NCI-H774 (cell line): ENCODE measurements at places on chromosomes 7 and 10.

DNA sequence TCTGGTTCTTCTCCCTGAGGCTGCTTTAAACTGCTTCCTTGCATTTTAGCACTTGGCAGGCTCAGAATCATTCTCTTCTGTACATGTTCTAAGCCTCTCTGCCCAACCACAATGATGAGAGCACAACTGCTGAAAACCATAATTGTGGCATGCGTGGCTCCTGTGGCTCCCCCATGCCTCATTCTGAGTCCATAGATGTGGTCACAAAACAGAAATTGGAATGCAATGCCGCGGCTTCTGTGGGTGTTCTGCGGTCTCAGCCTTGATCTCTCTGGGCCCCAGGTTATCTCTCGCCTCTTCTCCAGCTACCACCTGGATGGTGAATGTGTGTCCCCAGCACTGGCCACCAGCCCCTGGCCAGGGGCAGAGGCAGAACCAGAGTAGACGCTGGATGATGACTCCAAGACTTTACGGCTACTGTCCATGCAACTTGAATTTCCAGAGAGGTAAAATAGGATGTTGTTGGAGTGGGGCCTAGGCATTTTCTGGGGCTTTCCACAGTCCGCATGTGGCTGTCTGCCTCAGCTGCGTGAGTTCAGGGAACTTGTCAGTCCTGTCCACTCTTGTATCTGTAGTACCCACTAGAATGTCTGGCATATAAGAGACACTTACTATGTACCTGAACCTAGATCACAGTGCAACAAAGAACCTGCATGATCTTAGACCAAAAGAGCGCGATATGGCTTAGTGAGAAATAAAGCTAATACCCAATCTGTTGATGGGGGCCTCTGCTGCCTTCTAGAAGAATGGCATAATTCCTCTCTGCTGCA lies 52.4 kb upstream of the ADRB1 start:
- no peak for DNase-seq

GRCh38 chr7:141864765-141865447 lies 23.6 kb upstream of the PRSS37 start:
- DNase-seq = no peak

- no peak for DNase-seq
These were observed 75.4 kb downstream of the EGFR start for GRCh38 chr7:55094092-55094690.

GRCh38 chr7:122199171-122199570 lies 55.1 kb upstream of the AASS start:
- no peak for DNase-seq

- peak; percentile 70 for DNase-seq
These were observed at the start of gene CLDN4 for GRCh38 chr7:73830681-73831583. CLDN4 (plus strand) TSS chr7:73830996; CDS start chr7:73831202, 206 bp downstream.

DNA sequence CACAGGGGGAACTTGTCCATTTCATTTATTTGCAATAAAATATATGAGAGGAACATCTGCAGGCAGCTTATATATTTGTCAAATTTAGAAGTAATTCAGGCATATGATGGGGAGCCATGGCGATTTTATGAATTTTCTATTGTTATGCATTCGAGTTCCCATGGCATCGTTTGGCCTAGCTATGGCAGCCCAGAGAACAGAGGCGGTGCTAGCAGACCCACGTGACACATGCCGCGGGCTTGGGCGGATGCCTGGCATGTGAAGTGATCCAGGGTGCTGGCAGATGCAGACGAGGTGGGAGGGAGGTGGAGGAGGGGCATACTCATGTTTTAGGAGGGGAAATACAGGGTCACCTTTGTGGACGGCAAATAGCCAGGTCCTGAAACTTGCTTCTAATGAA lies 560.0 kb upstream of the GALNT17 start:
- no peak for DNase-seq

DNA sequence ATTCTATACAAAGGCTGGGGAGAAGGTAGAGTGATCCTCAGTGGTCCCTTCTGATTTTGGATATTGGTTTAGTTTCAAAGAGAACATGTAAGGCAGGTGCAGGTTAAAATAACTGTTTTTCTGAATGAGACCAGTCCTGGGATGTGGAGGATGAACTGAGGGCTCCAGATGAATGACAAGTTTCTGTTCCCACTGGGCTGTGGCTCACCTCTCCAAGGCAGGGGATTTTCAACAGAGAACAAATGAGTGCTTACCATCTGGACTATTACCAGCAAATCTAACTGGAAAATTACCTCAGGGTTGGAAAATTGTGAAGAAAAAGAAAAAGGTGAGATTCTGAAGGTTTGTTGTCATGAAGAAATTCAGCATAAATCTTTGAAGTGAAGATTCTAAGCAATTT lies 8.0 kb downstream of the LAMB4 start:
- no peak for DNase-seq

DNA sequence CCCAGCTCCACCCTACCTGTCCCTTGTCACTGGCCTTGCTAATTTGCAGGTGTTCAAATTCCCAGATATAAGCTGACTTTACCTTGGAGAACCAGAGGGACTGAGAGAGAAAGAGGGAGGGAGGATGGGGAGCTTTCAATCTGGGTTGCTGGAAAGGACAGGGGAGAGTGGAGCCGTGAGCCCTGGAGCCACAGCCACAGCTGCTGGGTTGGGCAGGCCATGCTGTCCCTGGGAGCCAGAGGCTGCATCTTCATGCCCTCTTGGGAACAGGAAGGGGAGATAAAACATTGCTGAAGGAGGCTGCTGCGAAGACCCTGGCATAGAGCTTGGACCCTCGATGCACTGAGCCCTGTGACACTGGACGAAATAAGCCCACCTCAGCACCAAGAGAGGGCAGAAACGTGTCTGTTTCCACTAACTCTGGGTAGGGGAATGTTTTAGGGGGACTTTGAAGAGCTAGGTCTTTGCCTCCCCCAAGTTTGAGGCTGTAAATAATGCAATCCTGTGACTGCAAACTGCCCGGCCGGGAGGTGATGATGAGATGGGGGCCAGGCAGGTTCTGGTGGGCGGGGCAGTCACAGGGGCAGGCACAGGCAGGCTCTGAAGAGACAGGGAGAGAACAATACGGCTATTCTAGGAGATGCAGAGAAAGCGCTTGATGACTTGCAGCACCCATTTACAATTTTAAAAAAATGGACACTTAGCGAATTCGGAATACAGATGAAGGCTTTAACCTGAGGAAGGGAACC lies 5.8 kb upstream of the JAKMIP3 start:
- DNase-seq = no peak

DNA sequence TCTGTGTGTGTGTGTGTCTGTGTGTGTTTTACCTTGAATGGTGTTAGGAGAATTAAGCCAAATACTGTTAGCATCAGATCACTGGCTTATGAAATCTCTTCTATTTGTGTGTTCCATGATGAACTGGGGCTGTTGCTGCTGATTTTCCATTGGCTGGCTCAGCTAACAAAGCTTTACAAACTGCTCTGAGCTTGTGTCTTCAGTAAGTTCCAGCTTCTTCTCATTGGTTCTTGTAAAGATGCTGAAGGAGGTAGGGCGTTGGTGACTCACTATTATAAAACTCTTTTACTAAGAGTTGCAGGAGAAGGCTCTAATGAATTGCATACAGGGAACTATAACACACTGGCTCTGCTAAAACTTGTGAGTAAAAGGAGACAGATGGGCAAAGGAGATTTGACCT lies 136.4 kb upstream of the PRKCQ start:
- DNase-seq = no peak

GRCh38 chr10:119404719-119405519 lies 137.6 kb downstream of the RGS10 start:
- DNase-seq = no peak

- no peak for DNase-seq
These were observed 74.9 kb downstream of the MGMT start for GRCh38 chr10:129541748-129542487.

GRCh38 chr10:69475433-69475830 lies 24.2 kb downstream of the TSPAN15 start:
- no peak for DNase-seq

- no peak for DNase-seq
These were observed 48.9 kb downstream of the AHR start for GRCh38 chr7:17347401-17347800.

DNA sequence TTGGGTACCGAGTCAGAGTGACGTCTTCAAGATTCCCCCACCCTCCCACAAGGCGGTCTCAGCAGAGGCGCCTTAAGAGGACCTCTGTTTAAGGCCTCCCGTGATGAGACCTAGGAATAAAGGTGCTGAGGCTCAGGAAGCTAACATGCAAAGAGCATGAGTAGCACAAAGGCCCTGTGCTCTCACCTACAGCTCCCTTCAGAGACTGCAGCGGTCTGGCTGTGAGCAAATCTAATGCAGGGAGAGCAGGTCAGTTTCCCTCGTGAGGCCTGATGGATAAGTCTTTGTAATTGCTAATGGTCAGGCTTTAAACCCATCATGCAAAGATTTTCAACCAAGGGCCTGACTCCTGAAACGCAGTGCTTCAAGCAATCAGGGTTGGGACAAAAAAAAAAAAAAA lies 909.3 kb upstream of the GHITM start:
- DNase-seq = no peak

GRCh38 chr10:45581216-45581549 lies 91.4 kb downstream of the ZFAND4 start:
- DNase-seq = no peak

GRCh38 chr7:152313217-152313616 lies 122.6 kb downstream of the KMT2C start:
- DNase-seq = no peak

DNA sequence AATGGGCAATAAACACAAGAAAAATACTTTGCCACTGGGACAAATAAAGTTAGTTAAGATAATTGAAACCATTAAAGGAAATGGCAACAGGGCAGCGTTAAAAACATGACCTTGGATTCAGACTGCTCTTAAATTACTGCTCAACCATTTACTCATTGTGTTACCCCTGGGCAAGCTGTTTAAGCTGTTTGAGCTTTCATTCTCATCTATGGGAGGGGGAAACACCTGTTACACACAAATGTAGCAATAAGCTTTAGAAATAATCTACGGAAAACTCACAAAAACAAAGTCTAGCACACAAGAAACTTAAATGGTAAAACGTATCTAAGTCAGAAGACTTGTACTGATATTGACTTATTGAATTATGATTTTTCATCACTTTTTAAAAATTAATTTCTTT lies 137.1 kb downstream of the KMT2E start:
- DNase-seq = no peak

- no peak for DNase-seq
These were observed 19.0 kb downstream of the ZMIZ1 start for GRCh38 chr10:79087721-79088120.

DNA sequence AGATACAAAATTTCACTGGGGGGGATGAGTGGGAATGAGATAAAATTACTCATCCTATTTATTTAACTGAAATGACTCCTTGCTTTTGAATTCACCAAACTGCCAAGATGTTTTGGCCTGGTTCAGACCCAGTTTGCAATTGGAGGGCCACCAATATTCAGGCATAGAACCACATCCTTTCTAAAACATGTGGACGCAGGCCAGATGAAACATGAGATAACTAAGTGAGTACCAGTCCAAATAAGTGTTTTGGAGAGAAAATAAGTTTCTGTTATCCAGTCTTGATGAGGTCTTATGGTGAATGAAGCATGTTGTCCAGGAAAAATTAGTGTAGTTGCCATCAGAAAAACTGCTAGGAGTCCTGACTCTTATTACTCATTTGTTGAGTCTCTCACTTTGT lies 36.3 kb upstream of the PDK4 start:
- DNase-seq = no peak

- DNase-seq = peak; percentile 87
These were observed at the start of gene LMTK2 for GRCh38 chr7:98106647-98107312. LMTK2 (plus strand) TSS chr7:98106862; CDS start chr7:98107178, 316 bp downstream.

GRCh38 chr10:119863951-119864565 lies 8.6 kb downstream of the MCMBP start:
- no peak for DNase-seq

GRCh38 chr10:80110986-80111385 lies 21.5 kb upstream of the PLAC9 start:
- no peak for DNase-seq

- no peak for DNase-seq
These were observed 12.7 kb upstream of the TTYH3 start for GRCh38 chr7:2619116-2619515.

DNA sequence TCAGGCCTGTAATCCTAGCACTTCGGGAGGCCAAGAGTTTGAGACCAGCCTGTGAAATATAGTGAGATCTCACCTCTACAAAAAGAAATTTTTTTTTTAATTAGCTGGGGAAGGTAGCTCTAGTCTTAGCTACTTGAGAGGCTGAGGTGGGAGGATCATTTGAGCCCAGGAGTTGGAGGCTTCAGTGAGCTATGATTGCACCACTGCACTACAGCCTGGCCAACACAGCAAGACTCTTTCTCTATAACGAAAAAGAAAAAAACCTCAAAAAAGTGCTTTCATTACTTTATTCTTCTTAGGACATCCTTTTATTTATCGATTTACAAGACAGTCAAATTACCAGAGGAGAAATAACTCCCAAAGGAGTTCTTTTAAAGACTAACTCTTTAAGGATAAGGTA lies 49.4 kb upstream of the EXOC4 start:
- no peak for DNase-seq

DNA sequence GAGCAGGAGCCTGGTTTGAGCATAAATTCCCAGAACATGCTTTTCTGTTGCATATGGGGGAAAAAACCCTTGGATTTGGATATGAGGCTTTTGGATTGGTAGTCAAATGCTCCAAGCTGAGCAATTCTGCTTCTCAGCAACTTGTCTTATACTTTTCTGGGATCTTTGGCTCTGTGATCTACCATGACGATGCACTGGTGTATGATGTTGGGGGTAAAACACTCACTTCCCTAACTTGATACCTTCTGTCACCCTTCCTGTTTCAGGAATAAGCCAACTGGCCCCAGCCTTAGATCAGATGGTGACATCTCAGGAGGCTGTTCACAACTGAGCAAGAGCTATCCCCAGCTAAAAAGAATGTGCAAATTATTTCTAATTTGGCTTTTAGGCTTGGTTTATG lies 13.1 kb upstream of the CPA4 start:
- DNase-seq = no peak

GRCh38 chr10:110273474-110273873 lies 31.2 kb downstream of the SMNDC1 start:
- DNase-seq = no peak

DNA sequence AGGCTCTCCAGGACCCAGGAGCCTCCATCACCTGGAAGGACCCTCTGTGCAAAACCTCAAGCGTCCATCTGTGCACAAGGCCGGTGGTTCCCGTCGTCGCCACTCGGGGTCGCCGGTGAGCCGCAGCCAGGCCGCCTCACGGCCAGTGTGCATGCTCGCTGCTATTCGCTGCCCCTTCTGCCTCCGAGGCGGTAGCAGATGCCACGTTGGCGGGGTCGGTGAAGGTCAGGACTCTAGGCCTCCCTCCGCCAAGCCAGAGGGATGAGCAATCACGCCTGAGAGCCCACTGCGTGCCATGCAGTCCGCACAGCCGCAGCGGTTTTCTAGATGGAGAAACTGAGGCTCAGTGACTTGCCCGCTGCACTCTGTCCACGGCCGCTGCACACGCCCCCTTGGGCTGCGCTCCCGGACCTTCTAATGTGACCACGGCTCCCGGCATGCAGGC lies 5.7 kb downstream of the UPK3B start:
- DNase-seq = no peak

- no peak for DNase-seq
These were observed 7.8 kb downstream of the GIMAP8 start for GRCh38 chr7:150458235-150458634.

DNA sequence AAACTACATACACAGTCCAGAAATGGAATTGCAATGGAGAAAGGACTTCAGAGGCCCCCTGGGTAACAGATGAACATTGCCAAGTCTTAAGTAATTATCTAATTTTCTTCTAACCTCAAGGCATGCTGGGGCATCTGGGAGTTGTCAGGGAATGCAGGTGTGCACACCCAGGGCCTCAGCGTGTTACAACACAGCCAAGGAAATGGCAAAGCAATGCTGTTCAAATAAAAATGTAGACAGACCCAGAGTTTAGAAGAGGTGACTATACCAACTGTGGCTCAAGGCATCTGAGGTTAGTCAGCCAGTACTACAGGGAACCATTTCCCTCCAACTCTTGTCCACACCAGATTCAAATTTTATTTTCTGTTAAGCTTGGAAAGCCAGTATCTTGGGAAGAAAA lies 73.6 kb downstream of the CCDC3 start:
- no peak for DNase-seq
